Epithelial cell of proximal tubule (primary cell): ENCODE measurements at places on chromosomes 5 and 9. TPM values are rescaled to one million over a fixed set of nuclear protein-coding genes. Genes with fewer than 3 reads are reported as not detected.

GRCh38 chr5:82332064-82332855, 54.1 kb upstream of the RPS23 start:
- DNase-seq, result no peak

GRCh38 chr5:113359419-113359818, 75.4 kb downstream of the TSSK1B start:
- DNase-seq, result no peak

DNA sequence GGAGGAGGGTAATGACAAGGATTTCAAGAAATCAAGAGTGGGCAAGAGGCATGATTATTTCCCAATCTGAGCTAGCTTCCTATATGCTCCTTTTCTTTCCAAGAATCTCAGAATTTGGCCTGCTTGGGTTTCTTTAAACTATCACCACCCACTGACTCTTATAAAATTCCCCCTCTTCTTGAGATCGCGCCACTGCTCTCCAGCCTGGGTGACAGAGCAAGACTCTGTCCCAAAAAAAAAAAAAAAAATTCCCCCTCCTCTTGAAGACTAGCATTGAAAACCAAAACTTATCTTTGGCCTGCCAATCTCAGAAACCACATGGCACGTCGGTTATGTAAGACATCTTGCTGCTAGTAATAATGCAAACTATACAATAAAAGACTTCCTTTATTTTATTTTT, 3.4 kb upstream of the DMXL1 start:
- no peak for DNase-seq

GRCh38 chr9:9560382-9561035, 1052.3 kb downstream of the PTPRD start:
- no peak for DNase-seq

GRCh38 chr9:71663931-71664459, 104.3 kb downstream of the CEMIP2 start:
- DNase-seq, result no peak

GRCh38 chr9:74120061-74120460, 377.1 kb upstream of the RORB start:
- no peak for DNase-seq

DNA sequence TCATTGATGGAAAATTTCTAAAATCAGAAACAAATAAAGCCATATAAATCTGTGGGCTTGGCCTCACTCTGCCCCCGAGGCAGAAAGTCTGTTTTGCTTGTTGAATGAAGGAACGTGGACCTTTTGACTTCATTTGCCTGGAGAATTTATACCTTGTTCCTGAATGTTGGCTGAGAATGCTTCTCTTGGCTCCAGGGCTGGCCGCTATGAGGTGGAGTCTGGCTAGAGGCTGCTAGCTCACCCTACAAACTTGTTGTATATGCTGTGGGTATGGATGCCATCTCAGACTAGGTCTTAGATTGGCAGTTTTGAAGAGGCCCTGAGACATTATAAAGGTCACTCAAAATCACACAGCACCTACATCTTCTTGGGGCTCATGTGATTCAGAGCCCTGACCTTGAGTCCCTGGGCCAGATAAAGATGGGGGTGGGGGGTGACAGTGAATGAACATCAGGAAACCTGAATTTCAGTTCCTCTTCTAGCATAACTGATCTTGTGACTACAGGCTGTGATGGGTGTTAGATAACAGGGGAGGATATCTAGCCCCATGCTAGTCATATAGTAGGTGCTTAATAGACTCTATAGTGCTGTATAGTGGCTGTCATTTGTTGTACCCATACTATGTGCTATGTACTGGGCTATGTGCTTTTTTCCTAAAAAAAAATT, 2.8 kb downstream of the GM2A start:
- DNase-seq, result no peak

DNA sequence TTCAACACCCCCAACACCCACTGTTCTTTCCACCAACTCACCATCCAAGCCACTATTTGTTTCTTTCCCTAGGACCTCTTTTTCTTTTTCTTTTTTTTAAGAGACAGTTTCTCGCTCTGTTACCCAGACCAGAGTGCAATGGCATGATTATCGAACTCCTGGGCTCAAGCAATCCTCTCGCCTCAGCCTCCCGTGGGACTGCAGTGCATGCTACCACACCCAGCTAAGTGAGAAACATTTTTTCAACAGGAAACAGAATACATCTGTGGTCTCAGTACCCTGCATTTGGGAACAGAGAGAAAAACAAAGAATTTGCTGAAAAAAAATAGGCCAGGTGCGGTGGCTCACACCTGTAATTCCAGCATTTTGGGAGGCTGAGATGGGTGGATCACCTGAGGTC, 24.6 kb downstream of the B4GALT1 start:
- DNase-seq, result no peak

- DNase-seq, result no peak
These were observed 271.0 kb downstream of the FSTL4 start for GRCh38 chr5:133341296-133341695.

GRCh38 chr5:126919566-126919965, 110.8 kb downstream of the MARCHF3 start:
- no peak for DNase-seq

DNA sequence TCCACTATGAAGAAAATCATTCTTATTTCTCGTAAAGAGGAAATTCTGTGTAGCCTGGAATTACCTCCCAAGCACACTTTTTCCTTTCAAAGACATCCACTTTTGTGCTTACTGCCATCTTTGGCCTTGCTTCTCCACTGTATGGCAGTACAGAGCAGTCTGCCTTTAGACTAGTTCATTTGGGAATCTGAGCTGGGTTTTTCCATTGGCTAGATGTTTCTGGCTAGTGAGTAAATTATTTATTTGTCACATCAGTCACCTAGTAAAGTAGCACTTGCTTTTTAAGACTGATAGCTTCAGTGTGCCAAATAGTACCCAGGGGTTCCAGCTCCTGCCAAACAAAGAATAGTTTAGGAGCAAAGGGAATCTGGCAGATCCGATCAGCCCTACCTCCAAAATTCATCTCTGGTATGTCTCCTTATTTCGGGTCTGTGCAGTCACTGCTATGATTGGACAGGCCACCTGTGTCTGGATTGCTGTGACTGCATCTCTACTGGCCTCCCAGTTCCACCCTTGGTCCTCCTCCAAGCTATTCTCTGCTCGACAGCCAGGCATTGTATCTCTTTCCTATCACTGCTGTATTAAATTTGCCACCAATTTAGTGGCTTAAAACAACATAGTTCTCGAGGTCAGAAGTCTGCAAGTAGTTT, 97.6 kb downstream of the NUDT12 start:
- DNase-seq, result no peak

DNA sequence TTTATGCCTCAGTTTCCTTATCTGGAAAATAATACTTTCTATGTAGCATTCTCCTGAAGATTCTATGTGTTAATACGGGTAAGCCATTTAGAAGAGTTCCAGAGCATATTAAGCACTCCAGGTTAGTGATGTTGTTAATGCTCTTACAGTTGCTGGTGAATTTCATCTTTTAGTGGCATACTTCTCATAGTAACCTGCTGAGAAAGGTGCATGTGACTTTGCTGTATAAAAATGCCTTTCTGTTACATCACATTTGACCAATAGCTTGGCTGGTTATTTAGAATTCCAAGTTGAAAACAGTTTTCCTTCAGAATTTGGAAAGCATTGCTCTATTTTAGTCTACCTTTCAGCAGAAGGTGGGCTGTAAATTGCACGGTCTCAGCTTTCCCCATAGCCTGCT, 27.2 kb downstream of the GCNT1 start:
- DNase-seq, result peak; percentile 20

DNA sequence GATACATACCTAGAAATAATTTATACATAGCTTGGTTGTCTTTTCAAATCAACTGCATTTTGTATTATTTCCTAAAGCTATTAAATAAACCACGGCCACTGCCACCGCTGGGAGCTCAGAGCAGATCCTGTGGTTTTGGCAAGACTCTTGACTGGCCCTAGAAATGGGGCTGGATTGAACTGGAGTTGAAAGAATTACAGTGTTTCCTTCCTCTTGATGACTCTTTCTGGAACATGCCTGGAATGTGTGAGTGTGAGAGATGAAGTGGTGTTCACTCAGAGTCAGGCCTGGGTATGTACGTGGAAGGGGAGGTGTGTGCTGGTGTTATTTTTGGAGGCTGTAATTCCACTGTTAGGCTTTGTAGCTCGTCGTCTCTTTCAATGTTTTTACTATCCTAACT, 45.9 kb downstream of the TEK start:
- peak; percentile 73 for DNase-seq

GRCh38 chr9:121604242-121604641, 47.2 kb upstream of the DAB2IP start:
- no peak for DNase-seq

- no peak for DNase-seq
These were observed 29.4 kb downstream of the WWC1 start for GRCh38 chr5:168320805-168321204.

- DNase-seq, result peak; percentile 3
These were observed 214.3 kb upstream of the GRIA1 start for GRCh38 chr5:153276151-153276550.

GRCh38 chr5:171263181-171263580, 45.9 kb upstream of the TLX3 start:
- DNase-seq, result no peak

- no peak for DNase-seq
These were observed 39.3 kb upstream of the CHD1 start for GRCh38 chr5:98968056-98968564.

- DNase-seq, result no peak
These were observed 22.4 kb downstream of the LYRM7 start for GRCh38 chr5:131193106-131193505.

- no peak for DNase-seq
These were observed 60.2 kb upstream of the TBC1D2 start for GRCh38 chr9:98315551-98316060.

DNA sequence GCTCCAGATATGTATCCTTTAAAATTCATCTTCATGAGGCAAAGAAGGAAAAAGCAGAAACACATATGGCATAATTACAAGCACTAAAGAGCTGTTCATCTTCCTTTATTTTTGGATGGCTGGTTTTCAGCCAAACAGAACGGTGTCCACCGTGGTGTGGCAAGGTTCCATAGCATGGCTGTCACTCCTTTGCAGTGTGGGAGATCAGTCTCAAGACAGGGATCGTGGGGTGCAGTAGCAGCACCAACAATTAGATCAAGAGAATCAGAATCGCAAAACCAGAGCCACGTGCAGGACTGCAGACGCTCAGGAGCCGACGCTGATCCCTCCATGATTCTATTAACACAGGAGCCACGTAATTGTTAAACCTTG, 79.5 kb downstream of the SEMA4D start:
- DNase-seq, result no peak

- DNase-seq, result no peak
These were observed 365.1 kb upstream of the RIOK2 start for GRCh38 chr5:97547999-97548738.

DNA sequence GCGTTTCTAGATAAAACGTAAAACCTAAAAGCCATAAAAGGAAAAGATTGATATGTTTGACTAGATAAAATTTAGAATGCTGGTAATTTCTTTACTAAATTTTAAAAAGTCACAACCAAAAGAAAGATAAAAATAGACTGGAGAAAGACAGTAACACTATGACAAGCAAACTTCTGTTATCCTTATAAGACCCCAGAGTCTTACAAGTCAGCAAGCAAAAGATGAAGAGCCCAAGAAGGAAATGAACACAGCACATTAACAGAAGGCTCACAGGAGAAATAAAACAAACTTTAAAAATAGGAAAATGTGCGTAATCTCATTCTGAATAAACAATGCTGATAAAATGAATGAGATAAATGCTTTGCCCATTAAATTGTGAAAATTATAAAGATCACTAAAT, 29.7 kb downstream of the IL7R start:
- no peak for DNase-seq

GRCh38 chr5:33372721-33373472, 67.9 kb upstream of the TARS1 start:
- DNase-seq, result no peak

SH3PXD2B gene
- total RNA-seq, result 23.7 and 25.6 TPM in 2 replicates

ENTREP1 gene
- total RNA-seq, result 0.87 and 4.6 TPM in 2 replicates

PAEP gene
- not detected in 2 replicates for total RNA-seq

IFNA6 gene
- total RNA-seq, result not detected in 2 replicates

NKD2 gene
- total RNA-seq, result not detected in 2 replicates

IFNK gene
- total RNA-seq, result not detected in 2 replicates

MAP1B gene
- total RNA-seq, result 234 and 305 TPM in 2 replicates
